C1 segment of cervical spinal cord (tissue), 14 donors: ENCODE measurements at places on chromosomes 2 and 18.

DNA sequence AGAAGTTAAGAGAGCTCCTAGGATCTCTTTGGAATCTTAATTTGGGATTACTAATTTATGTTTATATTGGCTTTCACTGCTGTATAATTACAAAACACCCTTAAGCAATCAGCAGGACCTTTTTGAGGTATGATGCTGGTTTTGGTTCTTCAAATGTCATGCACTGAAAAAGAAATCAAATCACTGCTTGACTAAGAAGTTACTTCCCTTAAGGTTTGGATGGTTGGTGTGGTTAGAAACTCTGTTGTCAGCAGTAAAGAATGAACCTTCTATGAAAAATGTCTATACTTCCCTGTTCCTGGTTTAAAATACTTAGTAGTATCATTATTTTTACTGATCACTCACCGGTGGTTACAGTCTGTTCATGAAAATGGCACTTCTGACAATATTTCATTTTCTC, 5.5 kb downstream of the COLEC12 start:
- no peak for DNase-seq

GRCh38 chr2:19361325-19361990, 3.0 kb upstream of the OSR1 start:
- DNase-seq: no peak

DNA sequence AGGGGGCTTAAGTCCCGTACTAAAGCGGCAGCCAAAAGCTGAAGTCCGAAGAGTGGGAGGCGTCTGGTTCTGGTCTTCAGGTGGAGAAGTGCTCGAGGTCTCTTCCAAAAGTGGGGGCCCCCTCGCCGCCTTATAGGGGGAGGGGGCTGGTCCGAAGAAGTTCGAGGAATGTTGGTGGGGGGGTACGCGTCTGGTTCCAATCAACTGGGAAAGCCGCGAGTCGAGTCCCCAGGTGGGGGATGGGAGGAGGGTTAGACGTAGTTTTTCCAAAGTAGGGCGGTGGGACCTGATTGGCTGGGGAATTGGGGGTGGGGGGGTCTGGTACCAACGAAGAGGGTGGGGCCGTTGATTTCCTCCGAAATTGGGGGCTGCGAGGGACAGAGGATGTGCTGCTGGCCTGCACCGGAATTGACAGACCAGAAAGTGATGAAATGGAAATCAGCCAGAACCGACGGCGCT, 594 bp downstream of the ITM2C start:
- no peak for DNase-seq

DNA sequence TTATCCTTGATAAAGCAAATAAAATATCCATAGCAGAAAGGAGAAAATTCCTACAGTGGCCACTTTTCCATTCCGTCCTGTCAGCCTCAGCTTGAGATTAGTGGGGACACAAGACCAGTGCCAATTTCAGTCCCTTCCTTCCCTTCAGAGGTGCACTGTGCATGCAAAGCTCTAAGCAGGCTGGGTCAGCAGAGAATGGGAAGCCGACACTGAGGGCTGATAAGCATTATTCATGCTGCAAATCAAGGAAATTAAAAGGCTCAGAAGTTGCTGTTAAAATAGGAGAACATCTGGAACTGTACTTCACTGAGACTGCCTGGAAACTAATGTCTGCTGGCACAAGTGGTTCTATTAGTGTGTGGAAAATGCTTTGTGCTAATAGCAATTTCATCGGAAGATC, 534.3 kb downstream of the ADCYAP1 start:
- DNase-seq: no peak

DNA sequence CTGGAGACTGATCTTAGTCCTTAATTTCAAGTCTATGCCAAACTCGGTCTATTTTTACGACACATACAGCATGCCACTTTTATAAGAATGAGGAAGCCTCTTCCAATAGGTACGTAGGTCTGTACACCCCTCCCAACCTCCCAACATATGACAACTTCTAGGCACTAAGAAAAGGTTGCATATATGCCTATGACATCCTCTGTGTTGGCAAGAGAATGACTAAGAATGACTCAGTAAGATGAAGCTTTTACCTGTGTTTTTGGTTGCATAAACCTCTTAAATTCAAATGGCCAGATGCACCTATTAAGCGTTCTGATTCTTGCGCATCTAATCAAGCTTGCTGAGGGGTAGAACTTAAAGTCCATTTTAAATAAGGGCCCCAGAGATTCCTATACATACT, 586.4 kb upstream of the ZEB2 start:
- no peak for DNase-seq

DNA sequence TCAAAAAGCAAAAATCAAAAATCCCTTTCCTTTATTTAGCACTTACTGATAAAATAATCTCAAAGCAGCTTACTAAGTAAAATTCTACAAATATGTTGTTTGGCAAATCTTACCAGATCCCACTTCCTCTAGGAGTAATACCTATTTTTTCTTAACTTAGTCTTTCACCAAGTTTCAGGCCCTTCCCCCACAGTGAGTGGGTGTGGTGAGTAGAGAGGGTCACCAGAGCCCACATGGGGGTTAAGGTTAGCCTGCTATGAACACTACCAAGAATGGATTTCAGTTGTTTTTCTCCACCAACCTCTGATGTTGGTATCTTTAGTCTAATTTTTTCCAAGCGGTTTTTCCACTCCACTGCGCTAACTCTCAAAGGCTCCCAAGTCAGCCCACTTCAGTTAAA, 23.2 kb downstream of the PIAS2 start:
- DNase-seq: no peak

DNA sequence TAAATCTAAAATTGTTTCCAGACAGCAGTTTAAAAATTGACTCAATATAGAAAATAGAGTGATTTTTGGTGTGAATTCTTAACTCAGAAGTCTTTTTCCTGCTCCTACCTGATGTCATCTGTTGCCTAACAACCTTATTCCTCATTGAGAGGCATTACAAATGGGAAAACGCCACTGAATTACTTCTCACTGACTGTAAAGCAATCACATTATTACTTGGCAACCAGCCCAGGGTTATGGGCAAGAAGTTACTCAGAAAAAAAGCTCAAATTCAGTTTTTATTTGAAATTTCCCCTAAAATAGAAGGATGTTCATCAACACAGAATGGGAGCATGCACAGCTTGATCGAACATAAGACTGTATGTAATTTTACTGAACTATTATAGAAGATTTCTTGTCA, 201.8 kb upstream of the GULP1 start:
- no peak for DNase-seq

DNA sequence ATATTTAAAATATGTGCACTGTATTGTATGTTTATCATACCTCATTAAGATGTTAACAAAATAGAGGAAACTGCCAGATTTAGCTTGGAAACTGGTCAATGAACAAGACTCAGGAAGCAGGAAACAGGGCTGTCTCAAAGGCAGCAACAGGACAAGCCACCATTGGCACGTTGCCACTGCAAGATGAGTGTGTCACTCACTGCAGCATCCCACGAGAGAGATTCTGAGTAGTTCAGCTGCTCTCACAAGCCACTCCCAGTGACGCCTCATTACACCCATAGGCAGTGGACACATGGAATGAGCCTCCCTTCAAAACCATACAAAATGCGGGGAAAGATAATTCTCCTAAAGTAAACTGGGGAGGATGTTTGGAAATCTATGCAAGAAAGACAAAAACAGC, 181.9 kb upstream of the DLGAP1 start:
- DNase-seq: no peak

DNA sequence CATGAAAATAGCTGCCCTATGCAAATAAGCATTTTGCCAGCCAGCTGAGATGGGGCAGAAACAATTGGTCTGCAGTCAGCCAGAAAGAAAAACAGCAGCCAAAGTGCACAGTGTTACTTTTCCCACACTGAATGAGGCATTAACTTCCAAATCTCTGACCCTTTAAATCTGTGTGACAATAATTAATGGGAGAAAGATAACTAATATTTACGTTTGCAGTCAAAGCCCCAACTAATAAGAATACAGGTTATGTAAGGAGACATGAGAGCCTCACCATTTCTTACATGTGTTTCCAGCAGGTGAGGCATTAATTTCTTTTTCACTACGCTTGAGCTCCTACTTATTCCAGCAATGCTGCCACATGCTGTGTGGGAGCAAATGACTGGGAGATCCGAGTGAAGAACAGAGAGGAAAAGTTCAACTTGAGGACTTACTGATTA, 339.0 kb downstream of the SATB2 start:
- no peak for DNase-seq

GRCh38 chr2:163467251-163467630, 268.6 kb downstream of the FIGN start:
- no peak for DNase-seq

GRCh38 chr2:225052703-225053102, 10.4 kb upstream of the DOCK10 start:
- DNase-seq: no peak

- DNase-seq: no peak
Measured at GRCh38 chr2:208980321-208980720, 443.5 kb upstream of the MAP2 start.

GRCh38 chr2:148716378-148716920, 71.9 kb downstream of the EPC2 start:
- no peak for DNase-seq

GRCh38 chr2:73087311-73087710, 15.8 kb upstream of the SFXN5 start:
- DNase-seq: no peak

DNA sequence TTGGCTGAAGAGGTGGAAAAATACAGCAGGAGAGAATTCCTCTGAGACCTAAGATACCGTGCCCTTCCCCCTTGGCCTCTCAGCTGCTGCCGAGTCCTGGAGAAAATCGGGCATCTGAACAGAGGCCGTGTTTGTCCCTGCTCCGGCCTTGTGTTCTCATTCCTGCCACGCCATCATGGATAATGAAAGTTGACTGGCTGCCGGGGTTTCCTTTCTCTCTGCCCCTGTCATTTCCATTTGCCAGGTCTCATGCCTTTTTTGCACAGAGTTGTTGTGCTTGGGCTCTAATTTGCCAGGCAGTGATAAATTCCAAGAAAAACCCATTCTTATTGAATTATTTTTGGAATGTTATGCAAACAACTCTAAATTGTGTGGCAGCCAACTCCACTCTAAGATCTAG, 496.9 kb upstream of the TNP1 start:
- peak; percentile 38 for DNase-seq

DNA sequence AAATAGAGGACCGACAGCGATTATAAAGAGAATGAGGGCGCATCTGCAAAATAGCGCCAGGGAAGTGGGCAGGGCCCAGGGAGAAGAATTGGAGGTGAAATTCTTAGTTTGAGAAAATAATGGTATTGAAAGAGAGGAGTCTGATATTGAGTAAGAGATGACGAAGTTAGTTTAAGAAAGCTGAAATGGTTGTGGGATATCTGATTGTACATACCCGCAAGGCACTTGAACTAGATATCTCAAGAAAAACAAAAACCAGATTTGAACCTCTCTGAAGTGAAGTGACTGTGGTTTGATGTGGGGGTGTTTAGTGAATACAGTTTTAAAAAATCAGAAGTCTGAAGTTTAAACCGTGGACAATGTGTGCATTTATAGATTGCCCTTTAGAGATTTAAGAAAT, 38.9 kb downstream of the ZNF532 start:
- DNase-seq: no peak

GRCh38 chr2:146652311-146652710, 1192.5 kb upstream of the ACVR2A start:
- DNase-seq: no peak

- DNase-seq: no peak
Measured at GRCh38 chr18:1438458-1438910, 533.8 kb downstream of the ADCYAP1 start.

- DNase-seq: no peak
Measured at GRCh38 chr2:94871226-94872087, at the start of gene TEKT4. TSS of gene TEKT4 (plus strand) at chr2:94871430. CDS start at chr2:94871580, 150 bp downstream.

DNA sequence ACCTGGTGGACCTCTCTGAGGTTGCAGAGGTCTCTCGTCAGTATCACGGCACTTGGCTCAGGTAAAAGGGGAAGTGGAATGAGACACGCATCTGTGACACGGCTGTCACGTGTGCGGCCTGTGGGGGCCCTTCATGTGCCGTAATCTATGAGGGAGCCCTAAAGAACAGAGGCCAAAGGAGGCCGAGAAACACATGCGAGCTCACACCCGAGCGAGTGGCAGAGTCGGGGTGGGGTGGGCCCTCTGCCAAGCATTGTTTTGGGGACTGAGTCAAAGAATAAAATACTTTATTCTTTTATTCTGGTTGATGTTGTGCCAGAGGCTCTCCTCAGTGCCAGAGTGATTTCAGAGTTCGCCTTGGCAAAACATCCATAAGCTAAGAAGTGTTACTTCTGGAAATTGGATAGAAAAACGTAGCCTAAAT, 43.3 kb downstream of the PLB1 start:
- DNase-seq: no peak

- DNase-seq: no peak
Measured at GRCh38 chr2:95274291-95275150, at the start of gene PROM2. TSS of gene PROM2 (plus strand) at chr2:95274449. CDS start at chr2:95274586, 137 bp downstream.

GRCh38 chr2:84989422-84989821, 18.5 kb downstream of the KCMF1 start:
- no peak for DNase-seq

- no peak for DNase-seq
Measured at GRCh38 chr2:74792282-74792681, 41.6 kb upstream of the HK2 start.

GRCh38 chr18:26088487-26088886, 1.9 kb downstream of the SS18 start:
- no peak for DNase-seq

DNA sequence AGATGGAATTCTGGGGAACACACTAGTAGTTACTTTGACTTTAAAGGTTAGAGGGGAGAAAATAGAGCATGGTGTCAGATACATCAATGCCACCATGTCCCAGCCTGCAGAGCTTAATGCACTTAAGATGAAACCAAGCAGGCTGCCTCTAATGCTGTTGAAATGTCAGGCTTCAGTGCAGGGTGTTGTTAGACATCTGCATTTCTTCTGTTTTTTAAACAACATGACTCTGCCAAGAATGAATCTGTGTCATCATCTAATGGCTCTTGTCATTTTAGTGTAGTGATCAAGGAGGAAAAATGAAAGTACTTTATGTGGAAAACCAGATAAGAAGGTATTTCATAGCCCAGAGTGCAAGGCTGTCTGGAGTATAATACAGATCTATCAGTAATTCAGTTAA, 29.9 kb downstream of the LYPD1 start:
- no peak for DNase-seq

- no peak for DNase-seq
Measured at GRCh38 chr2:136916131-136916530, 150.8 kb downstream of the THSD7B start.

- no peak for DNase-seq
Measured at GRCh38 chr2:209960045-209960444, 42.4 kb upstream of the RPE start.

DNA sequence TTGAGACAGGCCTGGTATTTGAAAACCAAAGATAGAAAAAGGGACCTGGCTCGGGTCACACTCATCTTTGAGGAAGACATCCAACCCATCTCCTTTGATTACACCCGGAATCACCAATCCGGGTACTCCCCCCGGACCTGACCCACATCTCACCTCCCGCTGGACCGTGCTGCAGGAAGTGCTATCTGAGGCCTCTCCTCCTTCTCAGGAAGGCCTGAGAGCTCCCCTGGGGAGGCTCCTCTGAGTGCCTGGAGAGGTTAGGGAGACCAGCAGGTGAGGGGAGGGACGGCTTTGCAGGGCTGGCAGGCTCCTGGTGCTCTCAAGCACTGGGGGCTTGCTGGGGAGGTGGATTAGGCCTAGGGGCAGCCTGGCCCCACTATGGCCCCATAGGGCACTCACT, 170.9 kb downstream of the ACKR3 start:
- DNase-seq: no peak
